ENCODE measurements at places on chromosomes 1 and 21. TPM values are rescaled to one million over a fixed set of nuclear protein-coding genes. Genes with fewer than 3 reads are reported as not detected.

GRCh38 chr1:99672530-99673213 is 26.8 kb downstream of the PALMD start:
- DNase-seq: peak; percentile 38

GRCh38 chr1:66752000-66752592 is at the start of gene DYNLT5:
TSS of gene DYNLT5 (plus strand) at chr1:66752459. CDS start at chr1:66754659, 2,200 bp downstream.
- DNase-seq: peak; percentile 84

GRCh38 chr1:51719146-51719545 is 102.3 kb downstream of the OSBPL9 start:
- DNase-seq: no peak

- no peak for DNase-seq
Measured at GRCh38 chr1:116984406-116985160, 17.0 kb upstream of the CD101 start.

GRCh38 chr21:42865776-42866160 is 13.6 kb downstream of the WDR4 start:
- DNase-seq: peak; percentile 84

DNA sequence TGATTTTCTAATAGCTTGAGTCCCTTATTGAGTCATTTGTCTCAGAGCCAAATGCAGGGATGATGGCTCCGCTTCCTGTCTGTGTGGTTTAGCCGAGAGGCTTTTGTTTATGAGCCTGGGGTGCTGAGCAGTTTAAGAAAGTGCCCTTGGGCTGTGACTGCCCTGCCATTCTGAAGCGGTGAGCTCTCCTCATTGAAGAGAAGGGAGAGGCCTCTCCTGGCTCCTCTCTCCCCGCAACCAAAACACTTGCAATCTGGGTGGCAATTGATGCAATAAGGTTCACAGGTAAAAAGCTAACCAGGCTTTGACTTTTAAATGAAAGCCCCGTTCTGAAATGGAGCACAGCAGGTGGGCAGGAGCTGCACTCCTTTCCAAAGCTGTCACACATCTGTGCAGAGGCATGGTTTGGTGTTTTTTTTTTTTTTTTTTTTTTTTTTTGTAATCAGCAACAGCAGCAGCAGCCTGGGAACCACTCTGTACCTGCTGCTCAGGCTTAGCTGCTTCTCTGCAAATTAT is 403.7 kb downstream of the SIPA1L2 start:
- no peak for DNase-seq

GRCh38 chr1:94654031-94654430 is 112.5 kb upstream of the F3 start:
- DNase-seq: no peak

DNA sequence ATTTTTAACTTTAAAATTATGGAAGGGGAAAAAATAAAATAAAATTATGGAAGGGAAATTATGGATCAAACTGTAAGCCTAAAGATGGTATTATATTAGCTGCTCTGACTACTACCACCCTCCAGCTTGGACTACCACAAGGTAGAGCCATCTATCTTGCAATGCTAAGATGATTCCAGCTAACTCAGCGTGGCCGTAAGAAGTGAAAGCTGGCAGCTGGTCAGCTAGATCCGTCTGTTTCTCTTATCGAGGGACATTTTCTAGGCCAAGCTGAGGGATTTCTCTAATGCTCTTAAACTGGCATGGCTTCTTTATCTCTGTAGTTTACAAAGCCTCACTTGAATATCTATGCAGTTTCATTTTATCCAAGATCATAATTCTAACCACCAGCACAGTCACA is 31.5 kb downstream of the LYST start:
- peak; percentile 45 for DNase-seq

The PRAMEF7 gene
- not detected for polyA plus RNA-seq

The DPT gene
- polyA plus RNA-seq: 77.0 TPM

The OR2L3 gene
- not detected for polyA plus RNA-seq

The GFI1 gene
- polyA plus RNA-seq: 0.18 TPM

All from right cardiac atrium (tissue), 5 donors.